ENCODE measurements at places on chromosomes 13 and 19. TPM values are rescaled to one million over a fixed set of nuclear protein-coding genes. Genes with fewer than 3 reads are reported as not detected.

Gene BRME1
- 9.8 TPM for total RNA-seq

Gene ACER1
- 0.76 TPM for total RNA-seq

Gene PCDH9
- total RNA-seq = 0.10 TPM

Gene MUC16
- not detected for total RNA-seq
